Activated CD4-positive, alpha-beta T cell treated with anti-CD3 and anti-CD28 coated beads for 36 hours (primary cell): ENCODE measurements at places on chromosomes 2 and 18.

DNA sequence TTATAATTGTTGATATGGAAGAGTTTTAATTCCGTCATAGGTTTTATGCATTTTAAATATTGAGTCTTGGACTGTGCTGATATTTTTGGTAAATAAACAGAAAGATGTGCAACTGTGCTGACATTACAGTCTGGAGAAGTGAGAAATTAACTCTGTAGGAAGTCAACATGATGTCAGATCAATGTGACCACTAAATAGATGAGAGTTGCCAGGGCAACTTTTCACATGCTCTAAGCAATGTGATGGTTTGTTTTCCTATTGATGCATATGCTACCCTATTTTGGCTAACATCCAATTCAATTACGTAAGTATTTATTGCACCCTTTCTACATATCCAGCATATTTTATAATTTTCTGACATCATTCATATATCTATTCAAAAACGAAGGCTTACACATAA is 1109.3 kb downstream of the TSN start:
- DNase-seq = no peak

DNA sequence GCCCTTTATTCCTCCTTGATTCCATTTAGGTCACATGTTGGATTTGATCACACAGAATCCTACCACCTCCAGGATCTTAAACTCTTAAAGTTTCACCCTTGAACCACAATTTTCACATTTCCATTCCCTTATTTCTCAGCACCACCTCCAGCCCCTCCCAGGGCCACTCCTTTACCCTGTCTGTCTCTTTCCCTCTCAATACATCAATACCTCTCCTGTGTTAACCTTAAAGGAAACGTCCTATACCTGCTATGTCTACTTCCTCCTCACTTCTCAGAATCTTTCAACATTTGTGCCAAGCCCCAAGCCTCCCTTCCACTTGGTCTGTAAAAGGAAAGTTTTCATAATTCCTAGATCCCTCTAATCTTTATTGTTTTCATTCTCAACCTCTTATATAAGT is 158.8 kb downstream of the BAZ2B start:
- DNase-seq = no peak

GRCh38 chr2:78263571-78263970 is 741.4 kb upstream of the LRRTM4 start:
- no peak for DNase-seq

GRCh38 chr2:143623231-143623908 is 494.2 kb downstream of the ARHGAP15 start:
- DNase-seq = no peak

DNA sequence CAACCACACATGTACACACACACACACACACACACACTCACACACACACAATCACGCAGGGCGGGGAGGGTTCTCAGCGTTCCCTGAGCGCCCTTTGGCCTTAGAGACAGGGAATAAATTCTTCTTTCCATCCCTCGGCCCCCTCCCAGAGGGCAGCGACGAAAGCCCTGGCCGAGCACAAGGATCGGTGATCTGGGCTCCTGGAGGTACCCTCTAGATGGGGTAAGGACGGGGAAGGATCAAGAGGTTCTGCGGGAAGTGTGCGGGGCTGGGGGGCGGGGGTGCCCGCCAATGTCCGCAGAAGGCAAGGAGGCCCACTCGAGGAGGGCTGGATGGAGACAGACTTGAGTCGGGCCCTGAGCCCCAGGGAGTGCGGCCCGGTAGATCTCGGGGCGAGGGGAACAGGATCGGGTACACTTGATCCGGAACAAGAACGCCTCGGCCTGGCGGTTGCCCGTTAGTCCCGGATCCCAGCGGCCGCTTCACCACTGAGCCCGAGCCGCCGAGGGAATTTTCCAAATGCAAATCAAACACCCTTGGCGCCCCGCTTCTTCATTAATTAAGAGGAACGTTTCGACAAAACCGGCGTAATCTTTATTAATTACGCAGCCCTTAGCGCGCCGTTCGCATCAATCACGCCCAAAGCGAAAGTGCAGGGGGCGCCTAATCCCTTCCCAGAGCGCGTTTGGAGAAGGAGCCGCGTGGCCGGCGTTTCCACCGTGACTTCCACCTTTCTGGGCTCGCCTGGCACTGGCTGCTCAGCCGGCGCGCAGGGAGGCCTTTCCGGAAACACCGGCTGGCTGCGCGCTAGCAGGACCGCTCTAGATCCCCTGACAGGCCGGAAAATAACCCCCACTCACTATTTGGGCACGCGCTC is 7.0 kb upstream of the PAX3 start:
- no peak for DNase-seq

GRCh38 chr2:120383191-120383590 is 37.3 kb downstream of the INHBB start:
- no peak for DNase-seq

GRCh38 chr18:47249314-47249981 is 2.0 kb downstream of the SKOR2 start:
- DNase-seq = no peak

DNA sequence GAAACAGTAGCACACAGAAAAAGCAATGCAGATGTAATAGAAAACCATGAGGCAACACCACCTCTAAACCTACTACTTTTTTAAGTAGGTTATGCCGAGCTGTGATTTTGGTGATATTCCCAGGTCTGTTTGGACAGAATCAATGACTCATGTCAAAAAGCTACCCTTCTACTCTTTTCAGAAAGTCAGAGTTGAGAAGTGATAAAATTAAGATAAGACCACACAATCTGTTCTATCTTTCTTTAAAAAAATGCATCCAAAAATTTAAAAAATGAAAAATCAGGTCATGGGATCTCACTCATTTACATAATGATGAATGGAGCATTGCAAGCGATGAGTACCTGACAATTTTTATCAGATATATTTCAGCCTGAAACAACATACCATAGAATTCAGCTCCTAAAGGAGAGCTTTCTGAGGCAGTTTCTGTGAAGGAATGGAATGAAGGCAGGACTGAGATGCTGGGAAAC is 826.3 kb downstream of the BCL11A start:
- no peak for DNase-seq

DNA sequence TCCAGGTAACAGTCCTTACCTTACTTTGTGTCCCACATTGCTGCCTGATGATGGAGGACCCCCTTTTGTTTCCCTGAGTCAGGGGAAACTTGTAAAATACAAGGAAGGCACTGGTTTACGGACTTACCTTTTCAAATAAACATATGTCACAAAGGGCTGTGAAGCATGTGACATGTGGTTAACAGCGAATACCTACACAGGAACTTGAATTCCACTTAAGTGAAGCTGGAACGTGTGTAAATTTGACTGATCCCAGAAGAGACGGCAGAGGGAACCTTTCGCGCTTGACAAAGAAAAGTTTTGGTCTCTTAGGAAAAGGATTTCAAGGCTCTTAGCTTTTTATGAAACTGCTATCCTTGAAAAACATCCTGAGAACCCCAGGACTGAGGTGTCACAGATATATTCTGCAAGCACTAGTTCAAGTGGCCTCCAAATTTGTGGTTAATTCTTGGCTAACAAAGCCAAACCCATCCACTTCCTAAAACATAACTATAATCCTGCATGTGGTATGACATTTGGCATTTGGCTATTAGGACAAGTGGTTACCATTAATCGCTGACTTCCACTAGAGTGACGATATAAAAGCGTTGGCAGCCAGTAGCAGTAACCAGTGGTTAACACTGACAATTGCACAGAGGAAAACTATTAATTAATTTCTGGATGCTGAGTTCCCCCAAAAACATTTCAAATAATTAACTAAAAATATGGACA is 55.6 kb downstream of the ITGB6 start:
- no peak for DNase-seq
